T-helper 17 cell (primary cell): ENCODE measurements at places on chromosomes 4 and X. TPM values are rescaled to one million over a fixed set of nuclear protein-coding genes. Genes with fewer than 3 reads are reported as not detected.

GRCh38 chrX:118677318-118677717 is 50.1 kb upstream of the IL13RA1 start:
- no peak overlapping the region for H3K4me3 ChIP-seq
- no peaks in the 10 kb centered on the region for H3K27me3 ChIP-seq
- H3K36me3 ChIP-seq = no peaks in the 10 kb centered on the region
- no peak for DNase-seq

Gene MAGEA12
- total RNA-seq = not detected

DNA sequence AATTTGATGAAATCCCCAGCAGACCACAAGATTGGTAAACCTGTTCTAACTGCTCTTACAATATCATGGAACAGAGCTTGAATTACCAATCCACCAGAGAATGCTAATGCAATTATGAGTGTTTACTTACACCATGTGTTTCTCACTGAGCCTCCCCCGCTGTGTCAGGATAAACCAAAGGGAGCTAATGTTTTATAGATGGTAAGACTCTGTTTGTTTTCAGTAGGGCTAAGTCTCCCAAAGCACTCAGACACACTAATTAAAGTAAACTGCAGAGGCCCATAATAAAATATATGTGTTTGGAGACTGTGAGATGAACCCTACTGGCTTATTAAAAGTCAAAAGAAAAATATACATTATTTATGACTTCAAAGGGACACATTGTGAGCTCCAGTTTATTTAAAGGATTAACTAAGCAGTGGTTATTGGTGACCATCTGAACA is 261.7 kb upstream of the FAM241A start:
- no peak overlapping the region for H3K27ac ChIP-seq
- no peaks in the 10 kb centered on the region for H3K4me1 ChIP-seq
- no peaks in the 10 kb centered on the region for H3K27me3 ChIP-seq
- no peak overlapping the region for H3K4me3 ChIP-seq
- no peak for DNase-seq

Gene FRG2
- not detected for total RNA-seq

Gene SLC10A4
- not detected for total RNA-seq

Gene PNMA6F
- total RNA-seq = not detected
